ENCODE measurements at places on chromosomes 5 and 9.
A peak's percentile ranks its signal among the peaks of the same experiment; 100 is the strongest.

GRCh38 chr5:69188811-69189161 lies 597 bp upstream of the CENPH start:
- DNase-seq, result no peak

GRCh38 chr5:172059661-172060100 lies 53.2 kb upstream of the FBXW11 start:
- no peak for DNase-seq

- no peak for DNase-seq
These were observed 23.1 kb upstream of the AKNA start for GRCh38 chr9:114410910-114411309.

- DNase-seq, result no peak
These were observed 55.7 kb downstream of the ARL15 start for GRCh38 chr5:54254482-54255198.

DNA sequence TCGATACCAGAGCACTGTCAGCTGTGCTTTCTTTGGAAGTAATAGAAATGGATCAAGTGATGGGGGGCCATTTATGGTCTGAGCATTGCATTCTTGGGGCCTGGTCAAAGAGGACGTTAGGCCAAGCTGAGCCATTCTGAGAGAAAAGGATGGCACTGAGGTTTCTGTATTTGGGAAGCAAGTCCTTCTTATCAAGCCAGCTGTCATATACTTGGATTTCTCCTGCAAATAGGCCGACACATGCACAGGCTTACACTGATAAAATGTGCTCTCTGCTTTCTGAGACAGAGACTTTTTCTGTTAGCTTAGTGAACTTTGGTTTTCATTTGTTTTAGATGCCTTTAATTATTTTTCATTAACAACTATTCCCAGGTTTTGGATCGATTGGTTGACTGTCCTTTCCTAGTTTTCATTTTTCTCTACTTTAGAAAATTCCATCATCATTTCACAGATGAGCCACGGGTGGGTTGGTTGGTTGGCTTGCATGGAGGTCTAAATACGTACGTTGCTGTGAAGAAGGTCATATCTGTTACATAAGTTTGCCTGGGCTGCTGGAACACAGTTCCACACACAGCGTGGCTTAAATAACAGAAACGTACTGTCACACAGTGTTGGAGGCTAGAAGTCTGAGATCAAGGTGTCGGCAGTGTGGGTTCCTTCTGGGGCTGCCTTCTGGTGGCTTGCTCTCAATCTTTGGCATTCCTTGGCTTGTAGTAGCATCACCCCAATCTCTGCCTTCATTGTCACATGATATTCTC lies 20.3 kb downstream of the TMOD1 start:
- no peak for DNase-seq

DNA sequence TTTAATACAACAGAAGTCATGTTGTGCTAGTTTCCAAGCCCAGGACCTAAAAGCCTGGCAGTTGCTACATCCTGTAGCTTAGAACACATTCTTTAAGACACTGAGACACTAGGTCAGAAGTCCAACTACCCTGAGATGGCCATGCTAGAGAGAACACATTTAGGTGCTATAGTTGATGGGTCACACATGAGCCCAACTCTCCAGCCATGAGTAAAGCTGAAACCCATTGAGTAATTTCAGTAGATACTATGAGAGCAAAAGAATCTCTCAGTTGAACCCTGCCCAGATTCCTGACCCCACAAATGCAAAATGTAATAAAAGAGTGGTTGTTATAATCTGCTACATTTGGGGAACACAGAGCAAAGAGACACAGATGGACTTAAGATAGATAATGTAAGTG lies 164.4 kb downstream of the SEMA5A start:
- DNase-seq, result no peak

- no peak for DNase-seq
These were observed at the start of gene CNTFR for GRCh38 chr9:34589636-34590380. Gene CNTFR, minus strand, starts transcription at chr9:34589724. Its CDS starts 20,743 bp downstream, at chr9:34568981.

DNA sequence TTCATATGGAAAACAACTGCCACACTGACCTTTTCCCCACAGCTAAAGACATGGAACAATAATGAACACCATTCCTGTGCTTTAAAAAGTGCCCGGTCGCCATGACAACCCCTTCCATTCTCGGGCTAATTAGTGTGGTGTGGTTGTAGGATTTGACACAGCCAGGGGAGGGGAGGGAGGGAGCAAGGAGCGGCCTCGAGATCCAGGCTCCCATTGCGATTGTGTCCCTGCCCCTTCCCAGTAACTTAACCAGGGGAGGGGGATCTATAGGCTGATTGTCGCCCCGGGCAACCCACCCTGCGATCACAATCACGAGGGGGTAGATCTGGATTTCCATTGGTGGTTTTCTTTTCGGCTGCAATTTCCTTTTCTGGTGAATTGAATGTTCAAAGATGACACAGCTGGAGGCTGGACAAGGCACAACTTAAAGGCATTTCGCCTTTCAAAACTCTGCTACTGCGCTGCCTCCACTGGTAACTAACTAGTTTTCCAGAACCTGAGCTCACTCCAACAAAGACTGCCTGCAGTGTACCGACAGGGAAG lies 96.7 kb upstream of the RETREG1 start:
- DNase-seq, result peak; percentile 41

DNA sequence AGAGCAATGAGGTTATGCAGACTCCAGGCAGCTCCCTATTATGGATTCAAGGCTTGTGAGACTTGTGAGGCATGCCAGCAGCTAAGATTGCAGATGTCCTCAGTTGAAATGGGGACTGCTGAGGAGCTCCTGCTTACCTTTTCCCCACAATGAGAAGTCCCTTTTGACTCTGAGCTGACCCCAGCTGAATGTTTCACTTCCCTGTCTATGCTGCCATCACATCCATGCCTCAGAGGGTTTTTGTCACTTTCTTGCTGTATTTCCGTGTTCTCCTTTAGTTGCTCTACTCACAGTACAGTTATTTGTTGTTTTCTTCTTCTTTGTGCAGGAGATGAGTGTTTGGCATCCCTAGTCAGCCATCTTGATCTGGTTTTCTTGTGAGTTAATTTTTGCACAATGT lies 18.8 kb upstream of the OR2S2 start:
- DNase-seq, result no peak

DNA sequence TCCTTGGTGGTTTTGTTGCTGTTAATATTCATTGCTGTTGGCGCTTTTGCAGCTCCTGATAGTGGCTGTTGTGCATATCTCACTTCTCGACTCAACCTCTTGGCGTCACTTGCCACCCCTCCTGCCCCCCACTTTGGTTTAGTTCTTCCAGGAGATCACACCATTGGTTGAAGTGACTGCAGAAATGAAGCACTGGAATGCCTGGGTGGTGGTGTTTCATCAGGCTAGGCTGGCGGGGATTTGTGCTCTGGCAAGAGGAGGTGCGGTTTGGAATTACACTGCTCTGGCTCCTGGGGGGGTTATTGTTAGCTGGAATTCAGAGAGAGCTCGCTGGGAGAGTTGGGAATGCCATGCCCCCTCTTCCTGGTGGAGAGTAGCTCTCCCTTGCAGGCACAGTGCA lies 11.5 kb downstream of the PRRC2B start:
- DNase-seq, result no peak

Measured in smooth muscle cell of the brain vasculature (primary cell).